ENCODE measurements at places on chromosomes 3 and 15.
A peak's percentile ranks its signal among the peaks of the same experiment; 100 is the strongest.

DNA sequence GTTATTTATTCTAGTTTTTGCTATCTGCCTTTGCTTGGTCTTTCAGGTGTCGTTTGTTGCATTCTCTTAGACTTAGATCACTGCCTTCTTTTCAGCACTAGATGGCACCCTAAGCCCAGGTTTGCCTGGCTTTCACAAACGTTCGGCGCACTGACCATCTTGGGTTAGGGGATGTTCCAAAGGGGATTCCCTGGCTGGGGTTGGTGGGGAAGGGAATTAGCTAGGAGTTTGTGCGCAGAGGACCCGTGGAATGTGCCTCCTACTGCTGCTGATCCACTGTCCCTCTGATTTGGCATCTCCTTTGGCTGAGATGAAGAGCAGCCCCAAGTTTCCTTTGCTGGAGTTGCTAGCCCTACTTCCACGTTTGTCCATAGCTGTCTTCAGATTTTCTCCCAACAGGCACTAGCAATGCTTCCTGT, 33.9 kb downstream of the PFN2 start:
- peak; percentile 53 for DNase-seq

DNA sequence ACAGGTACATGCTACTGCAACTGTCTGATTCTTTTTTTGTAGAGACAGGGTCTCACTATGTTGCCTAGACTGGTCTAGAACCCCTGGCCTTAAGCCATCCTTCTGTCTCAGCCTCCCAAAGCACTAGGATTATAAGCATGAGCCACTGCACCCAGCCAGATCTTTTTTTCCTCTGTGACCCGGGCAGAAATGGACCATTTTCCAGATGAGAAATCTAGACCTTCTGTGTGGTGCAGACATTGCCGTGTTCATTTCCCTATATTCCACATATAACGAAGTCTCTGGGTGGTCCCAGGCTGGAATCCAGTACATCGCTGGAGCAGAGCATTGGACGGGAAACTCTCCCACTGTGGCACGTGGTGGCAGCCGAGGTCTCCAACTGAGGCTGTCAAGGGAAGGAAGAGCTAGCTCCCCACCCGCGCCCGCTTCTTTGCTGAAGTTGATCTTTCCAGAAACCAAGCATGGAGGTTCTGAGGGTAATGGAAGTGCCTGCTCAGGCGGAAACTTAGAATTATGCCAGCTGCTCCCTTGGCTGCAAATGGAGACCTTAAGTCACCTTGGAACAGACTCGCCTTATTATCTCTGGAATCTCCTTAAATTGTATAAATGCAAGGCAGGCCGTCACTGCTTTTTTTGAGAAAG, 23.1 kb upstream of the TXNRD3 start:
- DNase-seq, result no peak

GRCh38 chr3:127417709-127418559, 130.1 kb upstream of the PRR20G start:
- no peak for DNase-seq

DNA sequence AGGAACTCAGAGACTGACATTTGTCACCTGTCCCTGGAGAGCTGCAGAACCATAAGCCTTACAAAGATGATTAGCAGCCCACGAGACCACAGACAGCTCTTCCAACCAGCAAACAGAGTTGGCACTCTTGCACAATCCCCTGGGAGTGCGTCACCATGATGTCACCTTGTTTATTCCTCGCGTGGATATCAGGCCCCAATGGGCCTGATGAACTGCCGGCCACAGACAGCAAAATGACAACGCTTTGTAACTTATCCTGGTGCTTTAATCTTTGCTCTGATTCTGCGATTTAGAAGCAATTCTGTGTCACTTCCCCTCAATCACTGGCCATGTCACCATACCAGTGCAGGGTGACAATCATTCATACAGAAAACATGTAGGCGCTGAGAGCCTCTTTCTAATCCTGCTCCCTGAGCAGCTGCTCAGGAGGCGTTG, 89.2 kb downstream of the TAMM41 start:
- DNase-seq, result no peak

DNA sequence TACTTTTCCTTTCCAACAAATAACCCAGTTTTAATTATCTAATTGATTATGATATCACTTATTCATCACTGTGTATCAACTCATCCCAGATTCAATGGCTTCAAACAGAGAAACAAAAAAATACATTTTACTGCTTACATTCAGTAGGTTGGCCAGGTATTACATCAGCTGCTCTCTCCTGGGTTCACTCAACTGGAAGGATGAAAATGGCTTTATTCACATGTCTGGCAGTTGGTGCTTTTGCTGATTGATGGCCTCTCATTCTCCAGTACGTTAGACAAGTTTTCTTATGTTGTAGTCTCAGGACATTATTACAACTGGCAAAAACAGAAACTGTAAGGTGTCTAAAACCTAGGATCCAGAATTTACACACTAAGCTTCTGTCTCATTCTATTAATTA, 811.0 kb upstream of the ALCAM start:
- DNase-seq, result no peak

DNA sequence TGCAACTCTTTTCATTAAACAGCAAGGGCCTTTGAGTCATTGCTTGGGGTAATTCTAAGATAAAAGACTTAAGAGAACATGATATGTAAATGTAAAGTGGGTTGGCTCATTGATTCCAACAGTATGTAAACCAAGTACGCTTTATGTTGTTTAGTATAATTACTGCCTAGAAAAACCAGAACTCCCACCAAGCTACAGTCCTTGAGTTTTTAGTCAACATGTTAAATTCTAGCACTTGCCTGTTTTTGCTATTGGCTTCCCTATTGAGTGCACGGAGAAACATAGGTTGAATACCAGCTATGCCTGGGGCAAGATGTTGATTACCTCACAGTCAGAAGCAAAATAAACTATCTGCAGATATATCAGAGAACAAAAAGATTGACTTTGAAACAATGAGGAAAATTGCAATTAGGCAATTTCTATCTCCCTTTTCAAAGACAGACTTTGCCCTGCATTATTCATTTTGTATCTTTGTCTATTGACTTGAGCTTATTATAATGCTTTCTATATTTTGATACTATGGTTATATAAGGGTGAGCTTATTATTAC, 179.3 kb downstream of the ZPLD1 start:
- DNase-seq, result no peak

GRCh38 chr3:138476526-138476925, 42.1 kb downstream of the ESYT3 start:
- DNase-seq, result no peak

DNA sequence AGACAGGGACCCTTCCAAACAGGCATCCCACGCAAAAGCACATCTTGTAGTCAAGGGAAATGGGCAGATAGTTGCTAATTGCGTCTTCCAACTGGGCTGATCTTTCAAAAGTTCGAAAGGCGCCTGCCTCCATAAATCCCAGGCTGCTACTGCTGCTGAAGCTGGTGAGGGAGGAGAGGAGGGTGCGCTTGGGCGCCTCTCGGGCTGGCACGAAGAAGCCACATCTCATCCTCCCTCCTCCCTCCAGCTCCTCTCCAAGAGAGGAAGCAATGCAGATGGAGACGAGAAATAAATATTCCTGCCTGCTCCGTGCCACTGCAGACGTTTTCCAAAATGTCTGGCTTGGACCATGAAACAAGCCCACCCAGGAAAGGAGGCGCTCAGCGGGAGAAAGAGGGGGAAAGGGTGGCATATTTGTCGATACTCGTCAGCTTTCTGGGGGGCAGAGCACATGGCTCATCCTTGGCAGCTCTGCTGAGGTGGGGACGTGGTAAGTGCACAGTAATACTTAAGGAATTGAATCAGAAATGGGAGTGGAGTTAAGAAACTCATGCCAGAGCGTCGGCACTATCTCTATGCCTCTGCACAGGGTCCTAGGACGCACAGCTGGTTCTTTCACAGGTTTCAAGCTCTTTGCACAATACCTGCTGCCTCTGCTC, 88.9 kb upstream of the FEZF2 start:
- no peak for DNase-seq

- no peak for DNase-seq
Observed at GRCh38 chr3:128167973-128168674, 14.8 kb downstream of the EEFSEC start.

- DNase-seq, result no peak
Observed at GRCh38 chr15:73362900-73363299, 5.9 kb downstream of the HCN4 start.

DNA sequence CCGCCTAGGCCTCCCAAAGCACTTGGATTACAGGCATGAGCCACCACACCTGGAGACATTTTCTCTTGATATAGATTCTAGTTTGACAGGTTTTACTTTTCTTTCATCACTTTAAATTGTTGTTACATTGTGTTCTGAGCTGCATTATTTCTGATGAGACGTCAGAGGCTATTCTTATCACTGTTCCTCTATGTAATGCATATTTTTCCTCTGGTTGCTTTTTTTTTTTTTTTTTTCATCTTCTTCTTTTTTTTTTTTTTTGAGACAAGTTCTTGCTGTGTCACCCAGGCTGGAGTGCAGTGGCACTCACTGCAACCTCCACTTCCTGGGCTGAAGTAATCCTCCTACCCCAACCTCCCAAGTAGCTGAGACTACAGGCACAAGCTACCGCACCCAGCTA, 41.2 kb downstream of the TRA2B start:
- no peak for DNase-seq

DNA sequence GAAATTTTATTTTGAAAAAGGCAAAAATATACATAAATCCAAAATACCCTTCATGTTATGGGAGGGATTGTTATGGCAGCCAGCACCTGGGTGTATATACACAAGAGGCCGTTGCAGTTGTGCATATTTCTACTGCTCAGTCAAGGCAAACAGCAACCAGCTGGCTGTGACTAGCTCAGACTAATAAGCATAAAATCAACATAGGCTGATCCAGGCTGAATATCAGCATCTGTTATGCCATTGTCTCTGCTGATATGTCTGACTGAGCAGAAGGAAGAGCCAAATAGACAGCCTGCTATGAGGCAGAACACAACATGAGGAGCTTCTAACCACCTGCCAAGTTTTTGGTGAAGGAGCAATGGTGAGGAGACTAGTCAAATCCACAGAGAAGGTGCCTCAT, 457.5 kb upstream of the ALCAM start:
- no peak for DNase-seq

DNA sequence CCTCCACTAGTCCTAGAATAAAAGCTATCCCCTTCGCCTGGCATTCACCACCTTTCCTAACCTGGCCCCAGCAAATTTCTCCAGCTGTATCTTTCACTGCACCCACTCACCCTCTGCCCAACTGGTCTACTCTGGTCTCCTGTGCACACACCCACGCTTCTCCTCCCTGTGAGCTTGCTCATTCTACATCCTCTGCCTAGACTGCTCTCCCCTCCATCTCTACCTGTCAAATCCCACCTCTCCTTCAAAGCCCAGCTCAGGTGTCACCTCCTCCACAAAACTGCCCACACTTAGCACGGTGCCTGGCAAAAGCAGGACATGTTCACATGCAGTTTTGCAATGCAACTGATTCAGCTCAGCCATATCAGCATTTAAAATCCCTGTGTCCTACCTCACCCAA, 45.8 kb upstream of the NTRK3 start:
- no peak for DNase-seq

DNA sequence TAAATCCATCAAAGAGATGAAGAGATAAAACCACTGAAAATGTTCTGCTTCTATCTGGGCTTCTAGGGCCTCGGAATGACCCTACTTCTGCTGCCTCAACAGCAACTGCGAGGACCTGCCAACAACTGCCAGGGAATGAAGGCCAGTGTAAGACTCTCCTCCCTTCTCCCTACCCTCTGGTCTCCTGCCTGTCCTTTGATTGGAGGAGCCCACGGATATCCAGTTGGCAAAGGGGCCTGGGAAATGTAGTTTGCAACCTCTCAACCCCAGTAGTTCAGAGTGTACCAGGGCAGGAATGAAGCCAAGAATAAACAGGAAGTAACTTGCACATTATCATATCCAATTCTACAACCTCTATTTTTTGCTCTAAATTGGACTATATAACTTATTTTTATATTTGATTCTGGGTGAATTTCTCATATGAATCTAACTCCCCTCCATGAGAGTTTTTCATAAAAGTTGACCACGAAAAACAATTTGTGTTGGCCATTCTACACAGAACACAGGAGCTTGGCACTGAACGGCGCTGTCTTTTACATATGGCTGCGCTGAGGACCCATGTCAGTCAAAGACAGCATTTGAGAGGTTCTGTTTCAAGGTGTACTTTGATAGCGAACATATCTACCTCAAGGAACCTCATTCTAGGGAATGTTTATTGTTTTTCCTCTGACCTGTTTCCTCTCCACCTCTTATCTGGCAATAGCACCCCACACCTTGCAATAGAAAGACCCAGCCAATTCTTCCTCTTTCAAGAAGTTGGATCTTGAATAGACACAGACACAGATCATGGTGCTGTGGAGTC, 91.1 kb upstream of the RNF7 start:
- peak; percentile 12 for DNase-seq

DNA sequence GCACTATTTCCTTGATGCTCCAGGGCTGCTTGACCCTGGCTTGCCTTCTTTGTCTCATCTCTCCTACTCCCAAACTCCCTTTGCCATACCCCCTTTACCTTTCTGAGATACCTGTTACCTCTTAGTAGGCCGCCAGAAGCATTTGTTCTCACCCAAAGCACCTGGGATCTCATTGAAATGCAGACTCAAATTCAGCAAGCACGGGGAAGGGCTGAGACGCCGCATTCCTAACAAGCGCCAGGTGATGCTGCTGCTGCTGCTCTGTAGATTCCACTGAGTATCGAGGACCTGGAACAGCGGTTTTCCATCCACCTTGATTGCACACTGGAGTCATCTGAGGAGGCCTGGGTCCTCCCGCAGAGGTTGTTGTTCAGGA, 91.8 kb downstream of the TMEM266 start:
- no peak for DNase-seq

DNA sequence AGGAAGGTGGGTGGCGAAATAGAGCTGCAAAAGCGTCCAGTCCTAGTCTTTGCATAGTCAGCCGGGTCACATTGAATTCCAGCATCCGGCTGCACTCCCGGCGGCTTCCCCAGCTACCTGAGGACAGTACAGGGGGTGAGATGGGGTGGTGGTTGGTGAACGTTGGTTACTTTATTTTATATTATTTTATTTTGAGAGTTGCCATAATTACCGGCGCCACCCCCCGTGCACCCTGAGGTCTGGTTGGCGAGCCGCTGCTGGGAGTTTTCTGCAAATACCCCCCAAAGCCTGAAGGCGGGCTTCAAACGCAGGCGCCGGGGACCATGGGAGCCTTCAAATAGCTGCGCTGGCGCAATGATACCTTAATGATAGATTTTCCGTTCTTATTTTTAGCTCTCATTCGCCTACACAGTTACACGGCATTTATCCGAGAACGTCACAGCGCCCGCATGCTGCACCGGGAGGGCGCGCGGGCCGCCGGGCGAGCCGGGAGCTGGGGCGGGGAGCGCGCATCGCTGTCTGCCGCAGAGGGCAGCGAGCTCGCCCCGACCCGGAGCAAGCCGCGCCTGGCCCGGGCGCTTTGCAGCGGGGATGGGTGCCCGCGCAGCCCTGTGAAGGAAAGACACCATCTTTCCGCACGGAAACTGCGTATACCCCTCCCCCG, 756 bp upstream of the RASGRF1 start:
- DNase-seq, result no peak

DNA sequence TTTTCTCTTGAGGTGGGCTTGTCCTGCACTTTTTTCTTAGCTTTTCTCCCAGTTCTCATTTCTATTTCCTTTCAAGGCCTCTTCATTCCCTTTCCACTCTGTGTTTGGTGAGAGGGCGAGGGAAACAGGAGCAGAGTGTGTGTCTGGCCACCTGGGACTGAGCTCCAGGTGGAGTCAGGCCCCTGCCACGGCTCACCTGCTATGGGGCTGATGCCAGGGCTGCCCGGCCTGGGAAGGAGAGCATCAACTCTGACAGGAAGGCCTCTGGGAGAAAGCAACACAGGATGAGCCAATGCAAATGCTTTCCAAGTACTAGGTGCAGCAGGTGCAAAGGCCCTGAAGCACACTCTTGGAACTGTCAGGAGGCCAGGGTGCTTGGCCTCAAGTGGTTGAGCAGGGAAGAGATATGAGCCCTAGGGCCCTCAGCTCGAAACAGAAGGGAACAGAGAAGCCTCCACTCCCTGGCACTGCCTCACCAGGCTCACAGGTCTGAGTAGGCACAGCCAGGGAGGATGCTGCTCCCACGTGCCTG, 27.3 kb upstream of the DUSP7 start:
- DNase-seq, result no peak

Measured in activated CD4-positive, alpha-beta T cell treated with anti-CD3 and anti-CD28 coated beads, Interleukin-2, Interleukin-6, amounts not matched to agents 100 ng/mL and 50 ng/mL, durations not matched to agents 16 hours and 8 hours (primary cell).